ENCODE measurements at places on chromosomes 11 and 22.

GRCh38 chr11:35918716-35919115 is 25.1 kb upstream of the LDLRAD3 start:
- DNase-seq = peak; percentile 61

GRCh38 chr22:24961217-24961844 is 8.8 kb downstream of the KIAA1671 start:
- DNase-seq = no peak

- no peak for DNase-seq
These were observed 16.6 kb downstream of the RTN4RL2 start for GRCh38 chr11:57476757-57477506.

- DNase-seq = no peak
These were observed 6.5 kb downstream of the VSTM5 start for GRCh38 chr11:93843906-93844305.

- DNase-seq = no peak
These were observed 5.6 kb downstream of the SLC35C1 start for GRCh38 chr11:45810431-45811108.

DNA sequence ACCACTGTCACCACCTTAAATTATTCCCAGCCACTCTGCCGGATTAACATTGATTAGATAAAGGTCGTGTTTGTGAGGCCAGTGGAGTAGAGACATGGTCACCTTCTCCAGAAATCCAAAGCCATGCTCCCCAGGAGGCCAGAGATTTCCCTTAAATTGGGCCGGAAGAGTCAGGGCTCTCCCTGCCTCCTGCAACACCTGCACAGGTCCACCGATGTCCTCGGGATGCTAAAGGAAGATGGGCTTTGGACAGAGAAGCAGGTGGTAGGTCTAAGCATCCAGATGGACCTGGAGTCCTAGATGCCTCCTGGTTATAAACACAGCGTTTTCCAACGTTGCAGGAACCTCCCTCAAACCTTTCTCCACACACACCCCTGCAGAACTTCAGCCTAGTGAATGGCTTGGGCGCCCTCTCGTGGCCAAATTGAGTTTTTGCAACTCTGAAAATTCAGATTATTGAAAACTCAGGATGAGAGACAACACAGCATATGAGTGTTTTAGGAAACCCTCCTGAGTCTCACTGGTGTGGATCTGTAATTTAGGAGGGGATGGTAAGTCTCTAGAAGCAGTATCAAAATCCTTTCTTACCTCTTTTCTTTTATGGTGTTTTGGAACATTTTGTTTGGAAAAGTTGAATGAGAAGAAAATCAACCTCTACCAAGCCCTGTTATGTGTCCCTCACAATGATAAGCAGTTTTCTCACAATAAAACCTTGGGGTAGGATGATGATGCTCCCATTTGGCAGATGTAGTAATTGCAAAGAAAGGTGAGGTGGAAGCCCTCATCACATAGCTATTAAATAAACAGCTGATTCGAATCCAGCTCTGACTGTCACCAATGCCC is 109.6 kb downstream of the RRAS2 start:
- DNase-seq = peak; percentile 15

Data from NCI-H146 (cell line).